ENCODE measurements at places on chromosomes 7 and 10.

- DNase-seq = no peak
These were observed 186.0 kb upstream of the MGMT start for GRCh38 chr10:129280908-129281586.

GRCh38 chr7:28419716-28420115 lies 7.4 kb downstream of the CREB5 start:
- no peak for DNase-seq

GRCh38 chr10:123133541-123134342 lies 2.0 kb upstream of the HMX3 start:
- no peak for DNase-seq

GRCh38 chr10:131795761-131796160 lies 105.0 kb upstream of the PPP2R2D start:
- no peak for DNase-seq

- peak; percentile 36 for DNase-seq
These were observed 64.7 kb downstream of the MACC1 start for GRCh38 chr7:20152511-20152910.

- DNase-seq = no peak
These were observed 52.5 kb downstream of the FAS start for GRCh38 chr10:89043052-89043451.

- DNase-seq = no peak
These were observed 49.5 kb upstream of the CALD1 start for GRCh38 chr7:134729895-134730294.

DNA sequence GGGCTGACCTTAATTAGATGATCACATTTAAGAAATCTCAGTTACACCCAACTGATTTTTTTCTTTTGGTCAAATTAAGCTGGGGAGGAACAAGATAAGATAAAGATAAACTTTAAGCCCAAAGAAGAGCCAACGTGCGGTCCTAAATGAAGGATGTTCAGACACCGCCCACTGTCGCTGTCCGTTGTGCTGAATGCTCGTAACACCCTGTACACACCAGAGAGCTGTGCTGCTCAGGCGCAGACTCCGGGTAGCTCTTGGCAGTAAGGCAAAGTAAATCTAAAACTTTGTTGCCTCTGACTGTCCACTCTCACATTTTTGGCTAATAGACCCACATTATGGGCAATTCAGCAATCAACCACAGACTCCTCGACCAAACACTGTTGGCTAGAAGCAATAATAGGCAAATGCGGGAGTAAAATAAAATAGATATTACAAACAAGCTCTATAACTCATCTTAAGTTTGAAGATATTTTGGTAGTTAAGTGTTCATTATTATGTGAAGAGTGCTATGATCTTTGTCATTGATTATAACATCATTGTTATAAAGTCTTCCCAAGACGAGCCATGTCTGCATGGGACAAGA lies 57.1 kb downstream of the PLPP4 start:
- DNase-seq = peak; percentile 33

DNA sequence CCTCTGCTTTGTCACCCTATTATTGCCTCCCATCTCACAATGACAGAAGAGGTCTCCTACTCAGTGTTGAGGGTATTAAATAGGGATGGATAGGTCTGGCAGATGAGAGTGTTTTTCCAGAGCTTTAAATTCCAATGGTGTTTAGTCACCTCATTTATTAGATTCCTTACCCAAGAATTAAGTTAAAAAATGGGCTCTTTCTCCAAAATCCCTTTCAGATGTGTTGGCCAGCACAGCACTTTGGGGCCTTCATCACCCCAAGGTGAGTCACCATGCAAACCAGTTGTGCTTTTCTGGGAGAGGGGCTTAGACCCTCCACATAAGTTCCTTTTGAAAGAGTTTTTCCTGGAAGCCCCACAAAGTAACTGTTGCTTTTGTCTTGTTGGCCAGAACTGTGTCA lies 78.4 kb downstream of the CYP26A1 start:
- peak; percentile 18 for DNase-seq

GRCh38 chr10:67224553-67224952 lies 298.7 kb downstream of the LRRTM3 start:
- no peak for DNase-seq

- no peak for DNase-seq
These were observed 67.3 kb downstream of the DIP2C start for GRCh38 chr10:621981-622740.

GRCh38 chr7:42100156-42100508 lies 136.9 kb downstream of the GLI3 start:
- no peak for DNase-seq

GRCh38 chr7:151376218-151376902 lies 33.5 kb downstream of the WDR86 start:
- no peak for DNase-seq

GRCh38 chr7:20172736-20173334 lies 44.3 kb downstream of the MACC1 start:
- DNase-seq = peak; percentile 67

DNA sequence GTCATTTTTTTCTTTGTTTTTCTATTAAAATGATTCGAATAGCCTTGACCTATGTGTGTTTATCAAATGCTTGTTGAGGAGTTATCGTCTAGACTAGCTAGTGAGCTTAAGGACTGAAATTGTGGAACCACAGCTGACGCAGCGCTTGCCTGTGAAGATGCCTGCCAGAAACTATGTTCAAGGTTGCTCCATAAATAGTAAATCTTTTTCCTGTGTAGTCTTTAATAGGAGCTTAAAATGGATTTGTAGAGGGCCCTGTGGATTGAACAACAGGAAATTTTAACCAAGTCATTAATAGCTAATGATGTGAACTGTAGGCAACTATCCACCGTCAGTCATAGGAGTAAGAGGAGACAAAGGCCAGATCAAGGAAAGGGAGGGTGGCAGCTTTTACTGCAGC lies 145.1 kb downstream of the GNAI1 start:
- no peak for DNase-seq

DNA sequence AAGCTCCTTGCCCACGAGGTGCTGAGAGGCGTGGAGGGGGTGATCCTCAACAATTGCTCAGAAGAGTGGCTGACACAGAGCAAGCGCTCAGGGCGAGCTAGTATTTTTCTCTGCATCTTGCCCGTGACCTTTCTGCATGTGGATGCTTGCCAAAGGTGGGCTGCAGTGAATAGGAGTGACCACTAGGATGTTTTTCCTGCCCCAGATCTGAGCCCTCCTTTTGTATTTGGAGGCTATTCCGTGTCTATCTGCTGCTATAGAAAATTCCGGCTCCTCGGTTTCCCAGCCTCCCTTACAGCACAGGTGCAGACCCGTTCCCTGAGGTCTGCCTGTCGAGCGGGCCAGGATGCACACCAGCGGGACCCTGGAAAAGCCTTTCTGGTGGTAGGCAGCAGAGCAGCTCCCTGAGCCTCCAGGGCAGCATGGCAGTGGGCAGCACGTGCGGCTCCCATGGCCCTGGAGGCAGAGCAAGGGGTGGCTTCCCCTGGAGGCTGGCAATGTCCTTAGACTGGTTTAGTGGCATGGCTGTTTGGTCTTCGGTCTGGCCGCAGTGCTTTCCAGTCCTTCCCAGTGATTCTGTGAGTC lies 145.1 kb upstream of the PCBD1 start:
- DNase-seq = no peak

GRCh38 chr10:132548106-132548823 lies 10.7 kb downstream of the INPP5A start:
- DNase-seq = no peak

DNA sequence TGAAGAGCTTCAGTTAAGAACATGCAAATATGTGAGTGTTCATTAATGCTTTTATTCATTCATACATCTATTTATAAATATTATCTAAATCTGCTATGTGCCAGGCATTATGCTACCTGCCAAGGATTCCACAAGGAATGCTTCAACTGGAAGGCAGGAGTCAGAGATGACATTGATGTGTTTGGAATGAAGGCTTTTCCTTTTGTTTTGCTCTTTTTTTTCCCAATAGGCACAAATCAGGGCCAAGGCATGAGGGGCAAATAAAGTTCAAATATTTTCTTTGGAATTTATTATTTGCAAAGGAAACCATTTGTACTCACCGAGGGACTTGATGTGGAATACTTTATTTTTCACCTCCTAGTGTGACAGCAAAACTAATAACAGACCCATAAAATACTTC lies 530.3 kb downstream of the ARL4A start:
- DNase-seq = no peak

DNA sequence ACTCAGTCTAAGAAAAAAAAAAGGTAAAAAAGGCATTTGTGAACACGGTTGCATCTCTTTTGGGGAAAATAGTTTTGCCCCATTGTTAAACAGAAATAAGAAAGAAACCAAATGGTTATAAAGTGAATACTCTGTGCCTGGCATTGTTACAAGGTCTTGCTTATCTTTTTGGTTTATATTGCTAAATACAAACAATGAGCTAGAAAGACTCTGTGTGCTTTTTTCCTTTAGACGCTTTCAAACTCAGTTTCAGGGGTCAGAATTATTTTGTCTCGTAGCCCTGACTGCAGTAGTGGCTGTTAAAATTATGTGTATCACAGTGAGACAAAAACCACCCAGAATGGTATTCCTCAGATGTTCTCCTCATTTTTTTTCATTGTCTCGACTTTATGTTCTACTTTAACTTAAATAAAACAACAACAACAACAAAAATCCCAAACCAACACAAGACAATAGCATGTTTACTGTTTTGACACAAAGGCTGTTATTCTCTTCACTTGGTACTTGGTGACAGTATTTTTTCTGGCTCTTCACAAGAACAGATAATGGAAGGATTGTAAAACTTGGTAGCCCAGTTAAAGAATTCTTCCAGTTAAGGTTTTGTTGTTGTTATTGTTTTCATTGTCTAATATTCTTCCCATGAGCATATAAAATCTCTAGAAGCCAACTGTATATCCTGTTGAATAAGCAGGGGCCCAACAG lies 190.1 kb downstream of the PLXDC2 start:
- DNase-seq = no peak

GRCh38 chr10:67784474-67784873 lies 53.5 kb downstream of the DNAJC12 start:
- DNase-seq = no peak

DNA sequence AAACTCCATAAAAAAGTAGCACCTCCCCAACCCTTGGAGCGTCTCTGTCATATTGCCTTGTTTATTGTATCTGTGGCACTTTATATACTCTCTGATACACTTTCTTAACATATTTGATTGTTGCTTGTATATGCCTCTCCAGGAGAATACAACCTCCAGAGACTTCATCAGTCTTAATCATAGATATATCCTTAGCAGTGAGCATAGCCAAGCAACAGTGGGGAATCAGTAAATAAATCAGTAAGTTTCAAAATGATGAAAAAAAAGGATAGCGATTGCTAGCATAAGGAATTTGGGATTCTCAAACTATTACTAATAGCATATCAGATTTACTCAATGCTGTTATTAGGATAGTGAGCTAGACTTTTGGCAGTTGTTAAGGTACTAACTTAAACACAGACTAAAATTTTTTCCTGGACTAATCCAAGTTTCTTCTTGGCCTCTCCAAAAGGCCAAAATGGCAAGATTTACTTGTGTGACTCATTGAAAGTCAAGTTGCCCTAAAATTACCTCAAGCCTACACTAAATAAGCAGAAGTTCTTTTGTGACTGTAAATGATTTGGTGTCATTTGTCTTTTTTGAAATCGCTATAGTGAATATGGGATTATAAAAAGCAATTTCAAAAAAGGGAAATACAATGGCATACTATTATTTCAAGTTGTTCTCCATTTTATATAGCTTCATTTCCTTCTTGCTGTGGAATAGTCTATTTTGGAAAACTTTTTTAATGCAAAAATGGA lies 177.9 kb downstream of the CHN2 start:
- DNase-seq = no peak

DNA sequence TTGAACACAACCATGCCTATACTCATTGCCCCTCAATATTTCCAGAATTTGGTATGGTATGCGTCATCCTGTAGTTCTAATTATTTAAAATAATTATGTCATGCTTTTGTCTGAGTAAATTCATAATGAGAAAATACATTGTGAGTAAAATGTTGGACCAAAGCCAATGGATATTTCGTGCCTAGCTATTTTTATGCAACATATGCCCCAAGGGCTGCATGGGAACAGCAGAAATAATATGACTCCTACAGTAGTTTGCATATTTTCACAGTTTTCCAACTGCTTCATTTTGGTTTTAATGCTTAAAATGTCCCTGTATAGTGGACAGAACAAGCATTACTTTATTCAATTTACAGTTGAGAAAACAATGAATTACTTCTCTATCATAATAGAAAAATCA lies 1115.6 kb upstream of the GHITM start:
- DNase-seq = no peak

GRCh38 chr7:375321-375831 lies 85.4 kb downstream of the FOXL3 start:
- no peak for DNase-seq

- peak; percentile 36 for DNase-seq
These were observed 1.5 kb upstream of the FAM53B start for GRCh38 chr10:124745673-124746072.

DNA sequence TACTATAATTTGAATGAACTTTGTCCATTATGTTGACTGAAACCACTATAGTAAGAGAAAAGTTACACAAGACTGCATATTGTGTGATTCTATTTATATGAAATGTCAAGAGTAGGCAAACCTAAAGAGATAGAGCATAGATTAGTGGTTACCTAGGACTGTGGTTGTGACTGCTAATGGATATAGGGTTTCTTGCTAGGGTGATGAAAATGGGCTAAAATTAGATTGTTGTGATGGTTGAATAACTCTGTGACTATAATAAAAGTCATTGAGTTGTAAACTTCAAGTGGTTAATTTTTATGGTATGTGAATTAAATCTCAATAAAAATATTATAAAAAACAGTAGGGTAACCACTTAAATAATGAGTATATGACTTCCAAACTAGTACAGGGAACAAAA lies 142.9 kb upstream of the AHR start:
- no peak for DNase-seq

GRCh38 chr7:42232275-42232674 lies 4.7 kb downstream of the GLI3 start:
- DNase-seq = peak; percentile 63

- DNase-seq = no peak
These were observed 7.5 kb downstream of the MNX1 start for GRCh38 chr7:157002819-157003421.

DNA sequence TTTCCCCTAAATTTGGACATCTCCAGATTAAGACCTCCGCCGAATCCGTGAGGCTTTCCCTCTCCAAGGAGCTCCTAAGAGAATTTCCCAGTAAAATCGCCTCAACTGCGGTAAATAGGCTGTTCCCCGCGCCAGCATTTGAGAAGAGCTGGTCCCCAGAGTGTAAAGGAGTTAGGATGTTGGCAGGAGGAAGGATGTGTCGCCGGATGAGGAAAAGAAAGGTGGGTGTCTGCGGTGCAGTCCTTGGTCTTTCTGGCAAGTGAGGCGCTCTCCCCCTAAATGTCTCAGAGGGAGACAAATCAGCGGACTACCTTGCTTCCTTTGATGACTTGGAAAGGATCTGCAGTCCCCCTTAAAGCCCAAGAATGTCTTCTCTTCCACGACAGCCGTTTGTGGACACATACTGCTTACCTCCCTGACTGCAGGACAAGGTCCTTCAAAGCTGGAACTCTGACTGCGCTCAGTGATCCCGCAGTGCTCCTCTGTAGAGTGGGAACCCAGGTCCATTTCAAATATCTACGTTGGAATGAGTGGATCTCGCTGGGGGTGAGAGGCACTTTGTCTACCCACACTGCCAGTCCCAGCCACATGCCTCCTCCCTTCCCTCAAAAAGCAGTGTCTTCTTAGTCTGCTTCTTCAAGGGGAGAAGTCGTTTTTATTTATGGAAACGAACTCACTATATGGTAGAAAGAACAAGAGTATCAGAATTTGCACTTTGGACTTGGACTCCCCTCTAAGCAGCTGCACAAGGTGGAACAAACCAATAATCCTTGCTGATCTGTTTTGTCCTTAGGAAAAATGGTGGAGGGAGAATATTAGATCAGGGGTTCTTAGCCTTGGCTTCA lies 1.1 kb upstream of the DLG5 start:
- no peak for DNase-seq

GRCh38 chr7:155589001-155589980 lies 42.9 kb upstream of the CNPY1 start:
- DNase-seq = no peak

- DNase-seq = no peak
These were observed 641 bp upstream of the TPK1 start for GRCh38 chr7:144836545-144836842.

Measured in Caki2 (cell line).